Activated CD4-positive, CD25-positive, alpha-beta regulatory T cell treated with anti-CD3 and anti-CD28 coated beads, Interleukin-2, amount 50 U/mL, for 16 hours (primary cell): ENCODE measurements at places on chromosomes 16 and 17.

GRCh38 chr16:86086471-86086870 lies 187.5 kb downstream of the IRF8 start:
- no peak for DNase-seq

GRCh38 chr16:77785373-77785764 lies 3.0 kb upstream of the VAT1L start:
- DNase-seq, result no peak

DNA sequence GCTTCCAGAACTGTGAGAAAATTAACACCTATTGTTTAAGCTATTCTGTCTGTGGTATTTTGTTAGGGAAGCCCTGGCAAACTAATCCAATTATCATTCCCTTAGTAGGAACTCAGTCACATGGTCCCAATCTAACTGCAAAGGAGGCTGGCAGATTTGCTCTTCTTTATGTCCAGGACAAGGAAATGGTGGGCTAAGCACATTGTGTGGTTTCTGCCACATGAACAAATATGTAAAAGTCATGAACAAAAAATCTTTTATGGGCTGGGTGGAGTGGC lies 278.6 kb upstream of the RPL38 start:
- no peak for DNase-seq

DNA sequence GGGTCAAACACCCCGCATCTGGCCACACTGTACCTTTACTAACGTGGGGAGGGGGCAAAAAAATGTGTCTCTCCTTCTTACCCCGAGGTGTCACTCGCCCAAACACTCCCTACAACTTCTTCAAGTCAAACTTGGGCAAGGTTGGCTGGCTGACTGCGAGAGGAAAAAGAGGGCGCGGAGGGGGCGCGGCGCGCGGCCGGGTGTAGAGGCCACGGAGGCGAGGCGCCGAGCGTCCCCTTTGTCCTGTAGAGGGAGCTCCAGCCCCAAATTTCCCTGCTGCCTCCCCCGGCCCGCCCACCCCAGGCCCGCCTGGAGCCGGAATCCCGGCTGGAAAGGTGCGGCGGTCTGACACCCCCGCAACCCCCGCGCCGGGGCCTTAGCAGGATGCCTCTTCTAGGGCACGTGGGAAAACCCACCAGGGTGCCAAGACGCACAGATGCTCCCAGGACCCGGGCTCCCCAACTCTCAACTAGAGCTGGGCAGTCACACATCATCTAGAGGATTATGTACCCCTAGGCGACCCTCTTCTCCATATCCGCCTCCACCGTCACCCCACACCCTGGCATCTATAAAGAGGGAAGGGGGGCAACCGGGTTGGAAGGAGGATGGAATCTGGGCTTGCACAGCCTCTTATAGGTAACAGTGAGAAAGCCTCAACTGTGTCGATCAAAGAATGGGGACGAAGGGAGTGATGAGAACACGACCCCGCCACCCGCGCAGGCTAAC lies 4.2 kb downstream of the IRX3 start:
- DNase-seq, result no peak

DNA sequence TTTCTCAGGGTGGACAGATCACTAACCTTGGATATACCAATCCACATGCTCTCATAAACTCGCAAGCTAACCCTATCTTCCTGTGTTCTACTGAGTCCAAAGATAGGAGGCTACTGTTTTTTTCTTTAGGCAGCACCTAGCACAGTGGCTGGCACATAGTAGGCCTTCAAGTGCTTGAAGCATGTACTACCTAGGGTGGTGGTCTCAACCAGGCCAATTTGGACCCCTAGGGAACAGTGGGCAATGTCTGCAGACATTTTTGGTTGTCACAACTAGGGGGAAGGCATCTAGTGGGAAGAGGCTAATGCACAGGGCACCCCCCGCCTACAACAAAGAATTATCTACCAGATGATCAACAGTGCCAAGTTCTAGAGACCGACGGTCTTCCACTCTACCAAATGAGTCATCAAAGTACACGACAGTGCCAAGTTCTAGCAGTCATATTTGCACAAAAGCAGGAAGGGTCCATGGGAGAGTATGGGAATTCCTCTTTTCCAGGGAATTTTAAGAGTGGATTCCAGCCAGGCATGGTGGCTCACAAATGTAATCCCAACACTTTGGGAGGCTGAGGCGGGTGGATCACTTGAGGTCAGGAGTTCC lies 390.3 kb downstream of the SLC39A11 start:
- DNase-seq, result no peak

DNA sequence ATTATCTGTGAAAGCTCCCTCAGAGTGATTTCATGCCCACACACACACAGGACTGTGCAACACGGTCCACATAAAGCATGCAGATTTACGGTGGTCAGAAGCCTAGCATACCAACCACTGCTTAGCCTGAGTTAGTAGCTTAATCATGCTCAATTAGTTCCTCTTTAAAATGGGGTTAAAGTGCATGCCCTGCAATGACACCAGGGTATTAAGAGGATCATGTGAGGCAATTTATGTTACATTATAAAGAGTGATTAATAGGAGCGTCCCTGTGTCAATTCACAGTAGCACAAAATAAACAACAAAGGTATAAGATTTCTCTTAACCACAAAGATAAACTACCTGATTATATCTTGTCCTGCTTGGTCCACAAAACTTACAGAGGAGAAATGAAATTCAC lies 39.8 kb downstream of the C17orf67 start:
- DNase-seq, result no peak

DNA sequence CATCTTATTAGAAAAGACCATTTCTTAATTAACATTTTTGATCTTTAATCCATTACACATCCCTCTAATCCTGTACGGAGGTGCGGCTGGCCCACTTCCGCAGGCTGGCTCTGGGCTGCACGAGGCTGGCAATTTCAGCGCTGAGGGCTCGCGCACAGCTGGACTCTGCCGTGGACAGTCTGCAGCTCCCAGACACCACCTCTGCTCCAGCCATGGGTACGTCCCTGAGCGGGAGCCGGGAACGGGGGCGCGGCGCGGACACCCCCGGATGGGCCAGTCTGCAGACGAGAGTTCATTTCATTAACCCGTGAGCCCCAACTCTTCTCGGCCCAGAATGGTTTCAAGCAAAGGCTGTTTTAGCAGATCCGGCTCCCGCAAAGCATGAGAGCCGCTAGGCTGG lies 87.9 kb downstream of the ZNF423 start:
- no peak for DNase-seq

DNA sequence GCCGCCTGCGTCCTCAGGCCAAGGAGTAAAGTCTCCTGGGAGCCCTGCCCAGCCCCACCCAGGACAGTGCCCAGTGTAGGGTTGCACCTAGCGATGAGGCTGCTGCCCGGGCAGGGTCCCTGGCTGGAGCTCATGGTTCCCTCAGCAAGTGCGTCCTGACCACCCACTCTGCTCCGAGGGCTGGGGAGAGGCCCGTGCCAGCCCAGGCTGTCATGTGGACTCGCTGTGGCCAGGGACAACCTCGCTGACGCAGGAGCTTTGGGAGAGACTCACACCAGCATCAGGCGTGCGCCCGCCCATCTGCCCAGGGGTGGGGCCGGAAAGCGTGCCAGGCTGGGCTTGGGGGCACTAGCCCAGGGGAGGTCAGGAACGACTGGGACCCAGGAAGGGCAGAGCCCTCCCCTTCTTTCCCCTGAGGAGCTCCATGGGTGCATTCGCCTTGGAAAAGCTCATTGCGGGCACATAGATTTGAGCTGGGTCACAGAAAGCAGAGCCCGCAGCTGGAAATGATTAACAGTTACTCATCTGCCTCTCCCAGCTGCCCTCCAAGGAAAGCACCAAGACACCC lies 19.7 kb downstream of the DPEP1 start:
- no peak for DNase-seq

GRCh38 chr17:31067691-31068184 lies 27.0 kb upstream of the NF1 start:
- DNase-seq, result no peak

- no peak for DNase-seq
Measured at GRCh38 chr17:189444-189843, 8.0 kb upstream of the DOC2B start.

DNA sequence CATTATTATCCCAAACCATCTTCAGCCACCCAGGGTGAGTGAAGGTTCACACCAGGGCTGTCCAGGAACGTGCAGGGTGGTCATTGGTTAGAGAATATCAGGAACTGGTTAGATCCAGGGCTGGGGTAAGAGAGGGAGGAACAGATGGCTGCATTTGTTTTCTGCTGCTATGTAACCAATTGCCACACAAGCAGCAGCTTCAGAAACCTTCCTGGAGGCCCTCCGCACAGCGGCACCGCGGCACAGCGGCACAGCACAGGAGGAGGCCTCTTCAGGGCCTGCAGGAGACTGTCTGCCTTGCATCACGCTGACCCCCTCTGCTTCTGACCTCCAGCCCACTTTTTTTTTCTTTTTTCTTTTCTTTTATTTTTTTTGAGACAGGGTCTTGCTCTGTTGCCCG lies 86.1 kb downstream of the KCNJ12 start:
- no peak for DNase-seq

DNA sequence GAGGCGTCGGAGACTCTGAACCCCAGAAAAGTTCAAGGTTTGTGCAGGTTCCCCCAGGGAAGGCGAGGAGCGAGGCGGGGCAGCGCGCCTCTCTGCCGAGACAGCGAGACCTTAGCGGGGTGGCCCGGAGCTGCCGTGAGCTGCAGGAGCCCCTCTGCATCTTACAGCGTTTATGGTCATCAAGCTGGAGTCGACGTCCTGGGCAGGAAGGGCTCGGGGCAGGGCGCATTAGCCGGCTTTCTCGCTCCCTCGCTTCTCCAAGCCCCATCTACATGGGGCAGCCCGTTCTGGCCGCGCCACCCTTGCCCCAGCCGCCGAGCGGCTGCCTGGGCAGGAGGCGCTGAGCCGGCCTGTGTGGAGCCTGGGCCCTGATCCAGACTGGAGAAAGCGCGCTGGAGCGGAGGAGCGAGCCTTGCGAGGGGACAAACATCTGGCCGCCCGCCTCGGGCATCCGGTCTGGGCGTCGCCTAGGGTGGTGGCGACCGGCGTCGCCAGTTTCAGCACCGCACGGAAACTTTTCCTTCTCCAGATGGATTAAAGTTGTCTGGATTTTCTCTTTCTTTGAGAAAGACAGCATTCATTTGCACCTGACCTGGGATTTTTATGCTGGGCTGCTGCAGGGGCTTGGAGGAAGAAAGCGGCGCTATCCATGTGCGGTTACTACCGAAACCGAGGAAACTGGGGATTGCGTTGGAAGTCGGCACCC lies 750 bp downstream of the TMEM132E start:
- DNase-seq, result no peak

- DNase-seq, result no peak
Measured at GRCh38 chr16:5321930-5322329, 224.3 kb upstream of the EEF2KMT start.

DNA sequence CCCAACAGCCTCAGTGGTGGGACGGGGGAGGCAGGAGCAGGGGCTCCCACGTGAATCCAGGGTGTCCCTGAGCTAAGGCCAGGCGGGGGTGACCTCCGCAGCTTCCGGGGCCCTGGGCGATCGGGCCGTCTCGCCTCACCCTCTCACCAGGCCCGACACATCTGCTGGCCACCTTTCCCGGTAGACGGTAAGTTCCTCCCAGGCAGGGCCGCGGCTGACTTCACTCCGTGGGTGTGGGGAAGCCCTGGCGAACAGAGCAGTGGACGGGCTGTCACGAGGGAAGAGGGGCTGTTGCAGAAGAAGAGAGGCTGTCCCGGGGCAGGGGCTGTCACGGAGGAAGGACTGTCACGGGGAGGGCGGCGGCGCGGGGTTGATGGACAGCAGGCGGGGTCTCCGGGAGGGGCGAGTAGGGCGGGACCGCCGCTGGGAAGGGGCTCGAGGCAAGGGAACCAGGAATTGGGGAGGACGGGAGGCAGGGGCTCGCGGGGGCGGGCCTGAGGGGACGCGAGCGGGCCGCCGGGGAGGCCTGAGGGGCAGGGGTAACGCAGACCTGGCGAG lies 498 bp downstream of the PKMYT1 start:
- no peak for DNase-seq

DNA sequence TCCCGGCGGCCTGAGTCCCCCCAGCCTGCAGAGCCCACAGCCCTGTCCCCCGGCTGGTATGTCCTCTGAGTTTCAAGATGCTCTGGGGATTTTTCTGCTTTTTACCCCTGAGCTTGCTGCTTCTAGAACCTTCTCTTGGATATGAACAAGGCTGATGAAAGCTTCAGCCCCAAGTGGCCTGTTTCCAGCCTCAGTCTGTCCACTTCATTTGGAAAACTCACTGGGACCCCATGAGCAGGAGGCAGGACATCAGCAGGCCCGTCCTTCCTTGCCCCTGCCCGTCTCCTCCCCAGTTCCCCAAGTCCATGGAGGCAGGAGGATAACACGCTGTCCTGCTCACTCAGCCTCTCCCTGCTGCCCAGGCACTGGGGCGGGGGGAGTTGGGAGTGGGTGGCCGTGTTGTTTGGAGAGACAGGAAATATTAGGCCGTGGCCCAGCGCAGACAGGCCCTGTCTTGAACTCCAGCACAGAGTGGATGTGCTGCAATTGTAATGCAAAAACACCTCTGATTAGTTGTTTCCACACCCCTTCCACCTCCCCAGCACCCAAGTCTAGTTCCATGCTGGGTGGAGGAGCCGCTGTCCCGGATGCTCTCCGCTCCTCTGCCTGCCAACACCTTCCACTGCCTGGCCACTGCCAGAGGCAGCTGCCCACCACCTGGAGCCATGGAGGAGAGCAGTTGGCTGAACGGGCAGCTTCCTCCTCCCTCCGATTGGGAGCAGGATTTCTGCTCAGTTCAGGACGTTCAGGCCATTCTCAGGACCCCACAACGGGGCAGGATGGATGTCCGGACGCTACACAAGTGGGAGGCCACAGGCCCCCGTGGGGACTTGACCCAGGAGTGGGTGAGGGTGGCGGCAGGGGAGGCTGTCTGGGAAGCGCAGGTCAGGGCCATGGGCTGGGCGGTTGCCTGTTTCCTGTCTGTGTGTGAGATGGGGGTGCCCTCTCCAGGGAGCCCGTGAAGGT lies 216.9 kb upstream of the GSE1 start:
- DNase-seq, result no peak

GRCh38 chr16:84284154-84284722 lies 10.4 kb upstream of the WFDC1 start:
- no peak for DNase-seq

DNA sequence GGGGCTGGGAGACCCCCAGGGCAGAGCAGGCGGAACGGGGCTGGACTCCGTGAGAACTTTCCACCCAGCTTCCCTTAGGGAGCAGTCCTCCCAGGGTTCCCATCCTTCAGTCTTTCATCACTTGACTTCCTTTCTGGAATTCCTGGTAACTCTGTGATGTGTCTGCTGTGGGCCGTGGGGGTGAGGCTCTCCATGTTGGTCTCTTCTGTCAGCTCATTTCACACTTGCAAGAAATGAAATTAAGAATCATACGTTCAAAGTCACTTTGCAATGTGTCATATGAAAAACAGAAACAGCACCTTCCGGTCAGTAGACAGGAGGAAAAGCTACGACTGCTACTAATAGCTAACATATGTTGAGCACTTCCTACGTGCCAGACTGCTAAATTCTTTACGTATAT lies 5.4 kb upstream of the BBS2 start:
- DNase-seq, result no peak
